ENCODE measurements at places on chromosomes 3 and 15. TPM values are rescaled to one million over a fixed set of nuclear protein-coding genes. Genes with fewer than 3 reads are reported as not detected.

DNA sequence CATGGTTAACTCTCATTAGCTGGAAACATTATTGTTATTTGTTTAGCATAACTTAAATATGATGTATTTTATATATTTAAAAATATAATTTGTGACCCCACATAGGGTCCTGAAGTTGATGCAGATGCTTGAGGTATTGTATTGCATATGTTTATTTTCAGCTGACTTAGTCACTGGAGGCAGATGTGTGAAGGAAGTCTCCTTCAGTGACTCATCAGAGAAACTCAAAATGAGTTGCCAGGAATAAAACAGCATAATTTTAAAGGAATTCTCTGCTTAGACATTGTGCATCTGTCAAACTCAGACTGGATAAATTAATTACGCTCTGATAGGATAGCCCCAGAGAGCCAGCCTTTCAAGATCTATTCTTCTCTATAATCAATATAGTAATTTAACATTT lies 7.9 kb upstream of the OR4F6 start:
- DNase-seq: no peak

- DNase-seq: no peak
Observed at GRCh38 chr3:110856916-110857315, 214.7 kb upstream of the NECTIN3 start.

The MITF gene
- total RNA-seq: 35.3 TPM

DNA sequence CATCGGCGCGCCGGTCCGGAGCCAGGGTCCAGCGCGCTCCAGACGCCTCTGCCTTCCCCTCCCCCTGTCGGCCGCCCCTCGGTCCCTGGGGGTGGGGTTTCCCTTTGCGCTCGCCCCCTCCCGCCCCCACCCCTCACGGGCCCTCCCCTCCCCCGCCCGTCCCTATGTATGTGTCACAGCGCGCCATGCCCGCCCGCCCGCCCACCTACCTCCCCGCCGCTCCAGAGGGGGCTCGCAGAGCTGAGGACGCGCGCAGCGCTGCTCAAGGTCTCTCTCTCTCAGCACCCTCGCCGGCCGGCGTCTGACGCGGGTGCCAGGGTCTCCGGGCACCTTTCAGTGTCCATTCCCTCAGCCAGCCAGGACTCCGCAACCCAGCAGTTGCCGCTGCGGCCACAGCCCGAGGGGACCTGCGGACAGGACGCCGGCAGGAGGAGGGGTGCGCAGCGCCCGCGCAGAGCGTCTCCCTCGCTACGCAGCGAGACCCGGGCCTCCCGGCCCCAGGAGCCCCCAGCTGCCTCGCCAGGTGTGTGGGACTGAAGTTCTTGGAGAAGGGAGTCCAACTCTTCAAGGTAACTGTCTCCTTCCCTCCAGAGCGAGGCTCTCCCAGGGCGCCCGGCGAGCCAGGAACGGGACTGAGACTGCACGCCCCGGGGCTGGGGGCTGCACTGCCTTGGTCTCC lies at the start of gene ACAN:
TSS of gene ACAN (plus strand) at position 196 of the 679 bp plus-strand sequence. CDS start 32,771 bp downstream, outside the sequence.
- DNase-seq: no peak

DNA sequence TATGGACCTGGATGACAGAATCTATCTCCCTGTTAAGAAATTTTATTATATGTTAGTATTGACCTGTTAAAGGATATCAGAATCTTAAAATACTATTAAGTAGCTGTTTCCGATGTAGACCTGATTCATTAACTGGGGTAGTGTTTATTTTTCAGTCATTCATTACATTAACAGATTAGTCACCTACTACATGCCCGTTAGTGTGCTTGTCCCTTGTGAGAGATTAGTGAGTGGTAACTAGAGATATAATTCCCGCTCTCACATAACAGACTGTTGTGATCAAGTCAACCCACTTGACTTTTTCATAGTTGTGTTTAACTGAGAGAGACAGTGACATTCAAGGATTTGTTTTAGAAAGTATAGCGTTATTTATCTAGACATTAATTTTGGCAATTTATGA lies 166.8 kb downstream of the TCF12 start:
- no peak for DNase-seq

DNA sequence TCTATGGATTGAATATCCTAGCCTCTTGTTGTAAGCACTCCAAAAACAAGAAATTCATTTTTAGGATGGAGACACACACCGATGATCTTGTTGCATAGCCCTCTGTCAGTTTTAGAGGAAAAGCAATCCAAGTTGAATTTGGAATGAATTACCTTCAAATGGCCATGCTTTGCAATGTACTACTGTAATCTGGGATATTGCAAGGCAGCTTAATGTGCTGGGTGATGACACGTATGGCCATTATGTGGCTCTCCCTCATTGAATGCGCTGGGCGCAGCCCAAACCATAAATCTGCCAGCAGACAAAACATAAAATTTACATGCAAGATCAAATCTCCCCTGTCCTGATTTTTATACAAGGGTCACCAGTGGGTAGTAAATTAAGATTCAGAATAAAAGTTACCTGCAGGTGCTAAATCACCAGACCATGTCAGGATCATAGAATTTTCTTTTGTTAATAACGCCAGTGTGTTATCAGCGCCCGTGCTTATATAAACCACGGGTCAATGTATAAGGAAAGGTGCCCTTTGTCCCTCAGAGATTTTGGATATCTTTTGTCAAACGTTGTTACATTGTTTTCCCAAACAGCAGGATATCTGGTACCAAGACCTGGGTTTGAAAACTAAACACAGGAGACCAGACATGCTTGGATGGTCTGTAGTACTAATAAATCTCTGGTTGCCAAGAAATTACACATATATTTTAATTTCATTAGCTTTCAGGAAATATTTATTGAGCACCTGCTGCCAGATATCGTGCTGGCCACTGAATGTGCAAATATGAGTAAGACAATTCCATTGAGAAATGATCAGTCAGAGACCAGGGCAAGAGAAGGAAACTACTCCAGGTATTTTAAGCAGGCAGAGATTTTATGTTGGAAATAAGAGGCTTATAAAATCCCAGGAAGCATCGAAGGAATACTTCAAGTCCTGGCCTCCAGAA lies 237.1 kb downstream of the EBLN2 start:
- DNase-seq: no peak

The PLIN1 gene
- 52.4 TPM for total RNA-seq

- no peak for DNase-seq
Observed at GRCh38 chr3:84442533-84442932, 516.3 kb upstream of the CADM2 start.

The CHRNA7 gene
- total RNA-seq: 6.1 TPM

DNA sequence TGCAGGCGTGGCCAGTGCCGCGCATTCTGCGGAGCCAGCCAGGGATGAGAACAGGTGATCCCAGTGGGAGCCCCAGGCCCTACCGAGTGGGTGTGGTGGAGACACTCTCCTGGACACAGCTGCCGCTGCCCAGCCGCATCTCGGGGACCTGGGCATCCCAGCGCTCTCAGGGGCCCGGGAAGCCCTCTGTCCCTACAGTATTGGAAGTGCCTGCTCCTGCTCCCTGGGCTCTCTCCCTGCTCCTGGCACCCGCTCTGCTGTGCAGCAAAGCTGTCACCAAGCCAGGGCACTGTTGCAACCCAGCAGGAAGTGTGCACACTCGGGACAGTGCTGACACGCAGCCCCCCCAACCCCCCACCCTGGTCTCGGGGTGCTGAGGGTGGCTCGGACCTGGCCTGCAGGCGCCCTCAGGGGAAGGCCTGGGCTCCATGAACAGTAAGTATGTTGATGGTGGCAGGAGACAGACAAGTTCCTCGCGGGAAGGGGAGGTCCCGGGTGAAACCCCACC lies 1177.4 kb upstream of the GBE1 start:
- DNase-seq: peak; percentile 67

The MRAS gene
- 39.8 TPM for total RNA-seq

DNA sequence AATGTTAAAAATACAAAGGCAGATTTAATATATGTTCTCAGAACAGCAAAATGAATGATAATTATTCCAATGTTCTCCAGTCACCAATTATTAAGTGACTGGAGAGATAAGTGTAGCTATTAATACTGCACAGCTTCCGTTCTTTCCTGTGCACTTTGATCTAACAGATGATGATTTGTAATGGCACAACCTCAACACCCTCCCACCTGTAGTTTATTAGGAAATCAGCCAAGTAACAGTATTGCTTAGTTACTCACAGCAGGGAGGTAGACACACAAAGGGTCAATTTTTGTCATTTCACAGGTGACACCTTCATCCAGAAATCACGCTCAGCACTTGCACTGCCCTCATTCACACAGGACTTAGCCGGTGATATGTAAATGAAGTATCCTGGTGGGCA lies 688.1 kb downstream of the EPHA3 start:
- DNase-seq: no peak

GRCh38 chr15:34335176-34336032 lies 2.2 kb downstream of the SLC12A6 start:
- no peak for DNase-seq

The SMARCC1 gene
- 58.4 TPM for total RNA-seq

- DNase-seq: no peak
Observed at GRCh38 chr15:50051811-50052419, 67.1 kb downstream of the ATP8B4 start.

DNA sequence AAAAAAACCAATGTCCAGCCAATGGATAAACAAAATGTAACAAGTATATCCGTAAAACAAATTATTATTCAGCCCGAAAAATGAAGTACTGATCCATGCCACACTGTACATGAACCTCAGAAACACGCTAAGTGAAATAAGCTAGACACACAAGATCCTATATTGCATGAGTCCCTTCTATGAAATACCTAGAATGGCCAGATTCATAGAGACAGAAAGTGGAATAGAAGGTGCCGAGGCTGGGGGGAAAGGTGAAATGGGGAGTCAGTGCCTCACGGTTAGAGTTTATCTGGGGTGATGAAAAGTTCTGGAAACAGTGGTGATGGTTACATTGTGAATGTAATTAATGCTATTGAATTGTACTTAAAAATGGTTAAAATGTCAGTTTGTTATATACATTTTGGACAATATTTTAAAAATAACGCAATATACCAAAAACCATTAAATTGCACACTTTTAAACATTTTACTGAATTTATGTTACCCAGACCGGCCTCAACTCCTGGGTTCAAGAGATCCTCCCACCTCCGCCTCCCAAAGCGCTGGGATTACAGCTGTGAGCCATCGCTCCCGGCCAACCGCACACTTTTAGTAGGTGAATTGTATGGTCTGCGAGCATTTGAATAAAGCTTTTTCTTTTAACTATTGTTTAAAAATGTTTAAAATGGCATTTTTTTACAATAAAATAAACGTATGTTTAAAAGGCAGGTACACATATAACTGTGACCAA lies 2.1 kb downstream of the RNF168 start:
- DNase-seq: no peak

DNA sequence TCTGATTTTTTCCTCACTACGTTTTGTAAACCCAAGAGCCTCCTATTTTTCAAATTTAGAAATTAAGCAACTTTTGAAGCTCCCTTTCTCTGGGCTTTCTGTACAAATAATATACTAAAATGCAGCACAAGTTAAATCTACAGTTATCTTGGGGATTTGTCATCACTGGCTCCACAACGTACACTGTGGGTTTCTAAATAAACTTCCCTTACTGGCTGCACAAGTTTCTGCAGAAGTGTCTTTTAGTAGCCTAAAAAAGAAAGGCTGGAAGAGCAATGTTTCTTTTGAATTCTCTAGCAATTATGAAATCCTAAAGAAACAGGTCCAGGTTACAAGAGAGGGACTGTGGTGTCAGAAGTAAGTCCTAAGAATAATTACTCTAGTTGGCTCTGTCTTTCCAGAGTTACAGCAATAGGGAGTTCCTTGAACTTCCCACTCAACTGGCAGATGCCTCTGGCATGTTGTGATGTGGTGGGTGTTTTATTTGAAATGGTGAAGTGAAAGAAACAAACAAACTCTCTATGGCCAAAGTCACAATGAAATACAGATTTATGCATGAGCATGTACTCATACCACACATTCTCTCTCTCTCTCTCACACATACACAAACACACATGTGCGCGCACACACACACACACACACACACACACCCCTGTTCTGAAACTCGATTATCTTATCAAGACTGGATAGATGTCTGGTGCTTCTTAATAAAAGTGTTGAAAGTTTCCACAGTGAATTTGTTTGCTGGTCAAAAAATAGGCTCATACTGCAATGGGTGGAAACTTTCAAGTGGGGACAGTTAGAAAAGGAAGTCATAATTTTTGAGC lies 198.2 kb downstream of the SSR3 start:
- no peak for DNase-seq

DNA sequence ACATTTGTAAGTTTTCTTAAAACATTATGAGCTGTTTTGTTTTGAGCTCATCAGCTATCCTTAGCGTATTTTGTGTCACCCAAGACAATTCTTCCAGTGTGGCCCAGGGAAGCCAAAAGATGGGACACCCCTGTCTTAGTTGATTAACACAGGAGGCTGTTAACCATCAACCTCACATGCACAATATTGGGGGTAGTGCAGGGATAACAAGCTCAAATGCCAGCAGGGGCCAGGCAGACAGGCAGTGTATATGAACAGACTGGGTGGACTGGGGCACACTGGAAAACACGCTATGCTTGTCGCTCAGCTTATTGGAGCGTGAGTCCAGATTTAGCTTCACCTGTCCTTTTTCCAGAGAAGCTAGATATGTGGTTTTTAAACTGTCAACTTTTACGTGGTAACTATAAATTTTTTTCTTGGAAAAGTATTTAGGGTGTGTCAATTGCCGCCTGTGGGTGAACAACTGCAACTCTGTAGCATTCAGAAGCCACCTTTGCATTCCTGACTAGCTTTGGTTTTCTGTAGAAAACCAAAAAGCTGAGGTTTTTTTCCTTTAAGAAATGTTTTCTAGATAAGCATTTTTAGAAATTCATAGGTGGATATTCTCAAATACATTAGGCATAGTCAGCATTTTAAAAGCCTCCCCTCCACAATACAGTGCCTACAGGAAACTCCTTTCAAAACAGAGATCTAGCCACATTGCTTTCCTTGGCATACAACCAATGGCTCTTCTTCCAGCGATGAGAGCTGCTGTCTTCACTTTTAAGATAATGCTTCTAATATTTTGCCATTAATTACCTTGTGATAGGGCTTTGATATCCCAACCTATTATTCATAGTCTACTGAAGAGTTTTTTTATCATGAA lies 14.6 kb downstream of the PSMD6 start:
- DNase-seq: no peak

DNA sequence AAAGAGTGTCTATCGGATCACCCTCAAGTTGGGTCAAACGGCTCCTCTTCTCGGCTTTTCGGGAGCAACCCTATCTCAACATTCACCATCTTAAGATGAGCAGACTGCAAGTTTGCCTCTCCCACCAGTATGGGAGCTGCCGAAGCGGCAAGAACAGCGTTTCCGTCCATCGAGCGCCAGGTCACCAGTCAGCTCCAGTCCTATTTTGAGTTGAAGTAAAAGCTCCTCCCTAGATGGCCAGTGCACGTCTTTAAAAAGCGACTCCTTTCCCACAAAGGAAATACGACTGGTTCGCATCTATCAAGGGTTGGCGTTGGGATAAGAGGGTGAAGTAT lies 369 bp upstream of the U2SURP start:
- no peak for DNase-seq

- no peak for DNase-seq
Observed at GRCh38 chr15:71301958-71302621, 186.8 kb downstream of the THSD4 start.
